Heart left ventricle (tissue), 16 donors: ENCODE measurements at places on chromosomes 2 and 18.

DNA sequence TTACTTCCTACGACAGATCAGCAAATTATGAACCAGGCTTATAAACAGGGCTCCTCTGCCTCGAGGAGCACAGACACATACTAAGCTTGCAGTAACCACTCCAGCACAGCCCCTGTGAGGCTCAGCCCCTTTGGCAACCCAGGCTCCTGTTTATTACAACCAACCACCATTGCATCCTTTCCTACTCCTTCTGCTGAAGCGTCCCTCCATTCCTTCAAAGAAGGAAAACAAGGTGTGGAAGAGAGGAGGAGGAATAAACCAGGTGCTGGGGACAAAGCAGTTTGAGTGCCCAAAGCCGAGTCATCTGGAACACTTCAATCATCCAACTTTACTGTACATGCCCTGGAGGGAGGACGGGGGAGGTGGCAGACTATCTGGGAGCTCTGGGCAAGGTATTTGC, 87.2 kb upstream of the MGAT4A start:
- no peaks in the 10 kb centered on the region for H3K27me3 ChIP-seq
- H3K36me3 ChIP-seq, result no peaks in the 10 kb centered on the region
- H3K27ac ChIP-seq, result no peak overlapping the region

DNA sequence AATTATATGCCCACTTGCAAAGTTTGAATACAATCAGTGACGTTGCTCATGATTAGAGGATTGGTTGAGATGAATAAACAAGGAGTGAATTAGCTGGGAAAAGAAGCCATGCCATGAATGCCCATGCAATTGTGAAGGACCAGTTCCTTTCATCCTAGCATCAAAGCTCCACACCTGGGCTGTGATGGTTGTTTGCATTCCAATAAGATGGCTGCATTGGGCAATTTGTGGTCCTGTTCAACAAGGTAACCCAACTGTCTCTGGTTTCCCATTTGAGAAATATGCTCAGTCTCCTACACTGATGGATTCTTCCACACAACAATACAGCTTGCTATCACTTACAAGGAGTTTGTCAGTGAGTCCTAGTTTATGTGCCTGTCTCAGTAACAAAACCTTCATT, 550.2 kb downstream of the STK39 start:
- H3K36me3 ChIP-seq, result no peaks in the 10 kb centered on the region
- H3K4me3 ChIP-seq, result no peak overlapping the region
- DNase-seq, result no peak
- no peaks in the 10 kb centered on the region for H3K27me3 ChIP-seq
- no peak overlapping the region for H3K27ac ChIP-seq

DNA sequence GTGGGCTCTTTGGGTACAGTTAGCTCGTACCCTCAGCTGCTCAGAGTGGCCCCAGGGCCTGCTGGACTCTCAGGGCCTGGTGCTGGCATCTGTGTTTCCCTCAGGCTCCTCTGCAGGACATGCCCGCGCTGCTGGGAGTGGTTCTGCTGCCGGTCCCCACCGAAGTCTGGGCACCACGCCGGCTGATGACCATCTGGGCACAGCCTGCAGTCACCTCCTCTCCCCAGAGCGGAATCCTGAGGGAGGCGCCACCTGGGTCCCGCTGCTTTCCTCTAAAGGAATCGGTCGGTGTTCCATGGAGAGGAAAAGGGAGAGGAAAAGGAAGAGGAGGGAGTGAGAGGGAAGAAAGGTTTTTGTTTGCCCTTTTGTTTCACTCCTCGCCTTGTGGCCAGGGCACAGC, 43.6 kb downstream of the MC2R start:
- DNase-seq, result no peak
- H3K4me1 ChIP-seq, result no peaks in the 10 kb centered on the region
- no peaks in the 10 kb centered on the region for H3K36me3 ChIP-seq

GRCh38 chr2:10002681-10003080, 40.7 kb upstream of the KLF11 start:
- no peak for DNase-seq
- H3K4me1 ChIP-seq, result peaks cover 16% of the 10 kb centered on the region
- no peaks in the 10 kb centered on the region for H3K27me3 ChIP-seq
- no peak overlapping the region for H3K4me3 ChIP-seq

DNA sequence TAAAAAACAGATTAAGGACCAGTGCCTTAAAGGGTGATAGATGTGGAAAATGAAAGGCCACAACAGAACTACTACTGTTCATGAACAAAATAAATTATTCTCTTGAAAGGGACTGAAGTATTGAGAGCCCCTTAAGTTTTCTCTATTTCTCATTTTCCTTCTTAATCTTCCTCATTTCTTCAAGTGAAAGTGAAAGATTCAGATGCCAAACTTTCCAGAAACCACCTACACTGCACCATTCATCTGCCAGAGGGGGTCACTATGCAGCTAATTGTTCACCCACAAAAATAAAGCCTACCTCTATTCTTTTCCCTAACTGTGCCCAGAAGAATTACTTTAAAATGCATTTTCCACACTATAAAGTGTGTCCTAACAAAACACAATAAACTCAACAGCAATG, 140.1 kb downstream of the NR4A2 start:
- no peaks in the 10 kb centered on the region for H3K36me3 ChIP-seq
- no peak overlapping the region for H3K27ac ChIP-seq
- no peak for DNase-seq

GRCh38 chr2:19409046-19409445, 50.6 kb upstream of the OSR1 start:
- DNase-seq, result no peak
- H3K27me3 ChIP-seq, result no peaks in the 10 kb centered on the region
- no peak overlapping the region for H3K27ac ChIP-seq

GRCh38 chr18:77071711-77072292, 60.8 kb downstream of the MBP start:
- H3K27ac ChIP-seq, result peak overlapping the region; percentile 56
- H3K4me1 ChIP-seq, result peaks cover 48% of the 10 kb centered on the region

- no peaks in the 10 kb centered on the region for H3K4me1 ChIP-seq
- no peak overlapping the region for H3K4me3 ChIP-seq
- no peak overlapping the region for H3K27ac ChIP-seq
- no peak for DNase-seq
- H3K36me3 ChIP-seq, result no peaks in the 10 kb centered on the region
Measured at GRCh38 chr2:187842978-187843847, 289.0 kb upstream of the TFPI start.

DNA sequence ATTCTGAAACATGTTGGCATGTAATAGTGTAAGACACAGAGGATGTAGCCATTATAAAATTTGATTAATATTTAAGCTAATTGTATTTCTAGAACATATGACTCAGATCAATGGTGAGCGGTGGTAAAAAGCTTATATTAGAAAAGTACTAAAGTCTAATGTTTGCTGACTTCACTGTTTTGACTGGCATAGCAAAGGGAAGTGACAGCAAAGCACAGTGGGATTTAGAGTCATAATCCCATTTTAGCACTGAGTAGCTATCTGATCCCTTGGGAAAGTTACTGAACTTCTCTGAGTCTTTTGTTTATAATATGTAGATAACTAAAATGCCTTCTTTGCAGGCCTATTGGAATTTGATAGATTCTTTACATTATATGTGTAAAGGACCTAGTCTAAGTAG, 60.4 kb downstream of the KIAA1328 start:
- no peaks in the 10 kb centered on the region for H3K36me3 ChIP-seq
- no peaks in the 10 kb centered on the region for H3K27me3 ChIP-seq
- H3K4me3 ChIP-seq, result no peak overlapping the region
- no peak for DNase-seq

DNA sequence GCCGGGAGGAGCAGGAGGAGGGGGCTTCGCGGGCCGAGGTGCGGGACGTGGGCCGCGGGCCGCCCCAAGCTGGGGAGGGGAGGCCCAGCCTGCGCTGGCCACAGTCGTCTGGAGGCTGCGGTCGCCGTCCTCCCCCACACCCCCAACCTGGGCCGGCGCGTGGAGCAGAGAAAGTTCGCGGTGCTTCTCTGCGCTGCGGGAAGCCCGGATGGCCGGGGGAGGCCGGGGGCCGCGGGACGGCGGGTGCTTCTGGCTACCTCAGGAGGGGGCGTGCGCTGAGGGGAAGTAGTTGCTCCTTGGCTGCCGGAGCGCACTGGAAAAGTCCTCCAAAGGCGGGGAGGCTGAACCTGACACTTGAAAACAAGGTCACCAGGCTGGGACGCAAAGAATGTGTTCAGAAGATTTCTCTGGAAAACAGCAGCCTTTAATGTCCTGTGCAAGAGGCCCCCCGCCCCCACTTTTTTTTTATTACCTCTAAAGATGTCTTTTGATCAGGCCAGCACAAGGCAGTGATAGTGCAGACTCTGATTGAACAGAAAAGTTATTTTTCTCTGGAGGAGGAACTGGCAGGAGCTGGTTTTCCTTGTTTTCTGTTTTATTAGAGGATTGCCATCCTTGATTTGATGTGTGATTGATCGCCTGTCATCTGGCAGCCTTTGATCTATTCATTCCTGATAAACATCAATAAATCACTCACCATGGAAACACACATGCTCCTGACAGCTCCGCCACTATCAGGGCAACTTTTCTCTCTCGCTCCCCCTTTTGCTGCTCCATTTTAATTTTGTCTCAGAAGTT, 1.6 kb downstream of the TSHZ1 start:
- peak; percentile 76 for DNase-seq
- H3K4me3 ChIP-seq, result peak overlapping the region; percentile 95
- H3K36me3 ChIP-seq, result no peaks in the 10 kb centered on the region
- peak overlapping the region; percentile 90 for H3K27ac ChIP-seq
- H3K4me1 ChIP-seq, result peaks cover 61% of the 10 kb centered on the region

DNA sequence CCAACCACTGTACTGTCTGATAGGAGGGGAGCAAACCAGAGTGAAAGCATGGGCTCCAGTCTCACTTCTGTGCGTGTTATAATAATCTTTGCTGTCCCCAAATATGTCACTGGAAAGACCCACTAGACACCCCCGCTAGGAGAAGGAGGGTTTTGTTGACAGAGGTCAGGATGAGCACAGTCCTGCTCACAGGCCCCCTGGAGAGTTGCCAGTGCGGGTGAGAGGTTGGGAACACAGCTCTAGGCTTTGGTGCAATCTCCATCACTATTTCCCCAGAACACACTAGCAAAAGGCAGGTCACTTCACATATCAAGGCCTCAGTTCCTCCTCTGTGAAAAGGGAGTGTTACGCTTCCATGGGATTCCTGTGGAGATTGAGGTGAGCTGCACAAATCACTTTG, 9.7 kb downstream of the XDH start:
- H3K4me1 ChIP-seq, result no peaks in the 10 kb centered on the region
- H3K27ac ChIP-seq, result no peak overlapping the region
- H3K4me3 ChIP-seq, result no peak overlapping the region
- H3K36me3 ChIP-seq, result no peaks in the 10 kb centered on the region

- no peaks in the 10 kb centered on the region for H3K4me1 ChIP-seq
- H3K27ac ChIP-seq, result no peak overlapping the region
- H3K36me3 ChIP-seq, result no peaks in the 10 kb centered on the region
- no peak for DNase-seq
Measured at GRCh38 chr2:86309966-86310365, 27.5 kb downstream of the REEP1 start.

GRCh38 chr2:174648896-174649295, 51.3 kb upstream of the WIPF1 start:
- H3K4me1 ChIP-seq, result no peaks in the 10 kb centered on the region
- no peaks in the 10 kb centered on the region for H3K27me3 ChIP-seq
- DNase-seq, result no peak
- H3K36me3 ChIP-seq, result no peaks in the 10 kb centered on the region
- H3K4me3 ChIP-seq, result no peak overlapping the region

- H3K36me3 ChIP-seq, result no peaks in the 10 kb centered on the region
- H3K4me3 ChIP-seq, result no peak overlapping the region
- peaks cover 28% of the 10 kb centered on the region for H3K4me1 ChIP-seq
Measured at GRCh38 chr2:111134055-111134454, 13.3 kb downstream of the BCL2L11 start.

DNA sequence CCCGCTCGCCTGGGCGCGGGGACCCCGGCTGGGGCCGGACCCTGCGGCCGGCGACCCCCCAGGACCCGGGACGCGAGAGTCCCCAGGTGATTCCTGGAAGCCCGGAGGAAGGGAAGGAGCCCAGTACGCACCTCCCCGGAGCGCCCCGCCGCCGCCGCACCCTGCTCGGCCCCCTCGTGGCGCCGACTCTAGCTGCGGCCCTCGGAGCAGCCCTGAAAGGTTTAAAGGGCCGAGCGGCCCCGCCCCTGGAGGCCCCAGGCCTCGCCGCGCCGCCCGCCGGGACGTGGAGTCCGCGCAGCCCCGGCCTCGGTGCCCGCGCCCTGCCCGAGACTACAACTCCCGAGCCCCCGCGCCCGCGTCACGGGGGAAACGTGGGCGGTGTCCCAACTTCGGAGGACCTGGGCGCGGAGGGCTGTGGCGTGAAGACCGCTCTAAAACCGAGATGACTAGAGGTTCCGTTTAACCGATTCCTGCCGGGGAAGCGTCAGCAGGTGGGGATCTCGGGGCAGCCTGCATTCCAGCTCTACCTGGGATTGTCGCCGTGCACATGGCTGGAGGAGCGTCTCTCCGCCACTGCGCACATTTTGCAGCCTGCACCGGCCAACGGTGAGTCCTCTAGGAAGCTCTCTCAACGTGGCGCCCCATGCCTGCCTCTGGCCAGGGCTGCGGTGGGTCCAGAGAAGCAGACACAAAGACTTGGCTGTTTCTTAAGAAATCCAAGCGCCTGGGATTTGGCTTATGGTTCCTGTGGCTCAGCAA, at the start of gene TMEM150A:
TMEM150A (minus strand) TSS at position 223 of the 759 bp plus-strand sequence. CDS start 750 bp downstream, outside the sequence.
- peaks cover 40% of the 10 kb centered on the region for H3K36me3 ChIP-seq
- peak; percentile 97 for DNase-seq
- H3K27ac ChIP-seq, result peak within 1 kb of the TSS; percentile 88
- H3K27me3 ChIP-seq, result no peaks in the 10 kb centered on the region
- peaks cover 31% of the 10 kb centered on the region for H3K4me1 ChIP-seq
